ENCODE measurements at places on chromosomes 1 and 21.

GRCh38 chr21:29151931-29152330 lies 21.5 kb downstream of the MAP3K7CL start:
- no peak for DNase-seq

DNA sequence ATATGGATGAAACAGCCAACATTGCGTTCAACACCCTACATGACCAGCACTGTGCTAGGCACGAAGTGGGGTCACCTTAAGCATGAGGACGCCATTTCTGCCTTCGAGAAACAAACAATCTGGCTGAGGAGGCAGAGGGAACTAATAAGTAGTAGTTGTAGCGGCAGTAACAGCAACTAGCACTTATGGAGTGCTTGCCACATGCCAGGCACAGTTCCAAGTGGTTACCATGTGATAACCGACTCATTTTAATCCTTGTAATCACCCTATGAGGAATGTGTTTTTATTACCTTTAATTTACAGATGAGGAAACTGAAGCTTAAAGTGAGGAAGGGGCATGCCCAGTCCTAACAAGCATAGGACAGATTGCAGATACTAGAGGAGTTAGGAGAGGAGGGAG lies 33.7 kb downstream of the KCND3 start:
- DNase-seq: no peak

DNA sequence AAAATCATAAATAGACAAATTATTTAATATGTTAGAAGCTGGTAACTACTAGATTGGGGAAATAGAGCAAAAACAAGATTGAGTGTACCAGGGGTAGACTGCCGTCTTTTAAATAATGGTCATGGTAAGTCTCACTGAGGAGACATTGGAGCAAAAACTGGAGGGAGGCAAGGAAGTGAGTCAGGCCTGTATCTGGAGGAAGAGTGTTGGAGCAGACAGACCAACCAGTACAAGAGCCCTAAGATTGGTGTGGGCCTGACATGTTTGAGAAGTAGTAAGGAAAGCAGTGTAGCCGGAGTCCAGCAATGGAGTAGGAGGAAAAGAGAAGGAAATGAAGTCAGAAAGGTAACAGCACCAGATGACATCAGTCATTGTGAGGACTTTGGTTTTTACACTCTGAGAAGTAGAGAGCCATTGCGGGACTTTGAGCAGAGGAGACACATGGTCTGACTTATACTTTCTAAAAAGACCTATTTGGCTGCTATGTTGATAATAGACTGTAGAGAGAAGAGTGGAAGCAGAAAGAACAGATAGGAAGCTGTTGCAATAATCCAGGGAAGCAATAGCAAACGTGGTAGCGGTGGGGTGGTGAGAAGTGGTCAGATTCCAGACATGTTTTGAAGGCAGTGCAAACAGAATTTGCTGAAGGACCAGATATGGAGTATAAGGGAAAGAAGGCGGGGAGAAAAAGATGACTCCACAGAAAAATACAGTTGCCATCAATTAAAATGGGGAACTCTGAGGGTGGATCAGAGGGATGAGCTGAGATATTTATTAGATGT lies 44.7 kb upstream of the GJA5 start:
- no peak for DNase-seq

GRCh38 chr1:227661495-227661894 lies 73.6 kb downstream of the JMJD4 start:
- DNase-seq: no peak

GRCh38 chr1:179296356-179297104 lies 2.9 kb downstream of the SOAT1 start:
- no peak for DNase-seq

- no peak for DNase-seq
These were observed 110.8 kb downstream of the PLPP3 start for GRCh38 chr1:56468518-56468917.

GRCh38 chr1:203100516-203100869 lies 14.7 kb upstream of the MYOG start:
- DNase-seq: no peak

GRCh38 chr21:33552093-33552998 lies 9.5 kb downstream of the SON start:
- DNase-seq: no peak

- no peak for DNase-seq
These were observed 44.0 kb upstream of the PKN2 start for GRCh38 chr1:88640060-88640459.

GRCh38 chr21:26972192-26972591 lies 5.3 kb upstream of the ADAMTS5 start:
- DNase-seq: no peak

DNA sequence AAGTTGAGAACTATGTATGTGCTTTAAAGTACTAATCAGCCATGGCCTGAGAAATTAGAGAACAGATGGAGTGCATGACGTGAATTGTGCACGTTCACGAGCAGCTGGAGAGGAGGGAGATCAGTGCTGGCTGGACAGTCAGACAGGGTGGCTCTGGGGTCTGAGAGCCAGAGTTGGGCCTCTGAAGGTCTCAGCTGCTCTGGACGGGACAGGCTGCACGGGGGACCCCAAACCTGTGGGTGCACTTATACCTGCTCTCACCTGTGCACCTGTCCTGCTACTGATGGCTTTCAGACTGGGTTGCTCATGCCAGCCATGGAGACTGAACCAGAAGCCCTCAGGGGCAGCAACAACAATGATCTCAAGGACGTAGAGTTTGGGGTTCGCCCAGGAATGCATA lies 43.5 kb downstream of the UMODL1 start:
- DNase-seq: no peak

- DNase-seq: no peak
These were observed 174.9 kb downstream of the DPYD start for GRCh38 chr1:97745912-97746311.

DNA sequence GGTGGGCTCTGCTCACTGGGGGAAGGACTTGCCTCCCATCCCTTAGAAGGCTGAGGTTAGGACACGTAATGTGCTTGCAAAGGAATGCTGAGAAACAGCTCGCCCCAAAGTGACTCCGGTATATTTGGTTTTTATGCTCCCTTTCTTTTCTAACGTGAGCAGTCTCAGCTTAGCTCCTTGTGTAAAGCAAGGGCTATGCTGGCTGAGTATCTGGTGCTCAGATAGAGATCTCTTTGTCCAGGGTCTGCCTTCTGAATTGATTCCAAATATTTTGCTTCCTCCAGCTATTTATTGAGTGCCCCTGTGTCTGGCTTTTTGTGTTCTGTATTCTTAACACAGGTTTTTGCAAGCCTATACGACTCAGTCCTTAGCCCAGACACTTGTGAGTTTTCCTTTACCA lies 94.5 kb upstream of the ARTN start:
- DNase-seq: no peak

GRCh38 chr1:86872086-86872485 lies 41.8 kb downstream of the SELENOF start:
- no peak for DNase-seq

DNA sequence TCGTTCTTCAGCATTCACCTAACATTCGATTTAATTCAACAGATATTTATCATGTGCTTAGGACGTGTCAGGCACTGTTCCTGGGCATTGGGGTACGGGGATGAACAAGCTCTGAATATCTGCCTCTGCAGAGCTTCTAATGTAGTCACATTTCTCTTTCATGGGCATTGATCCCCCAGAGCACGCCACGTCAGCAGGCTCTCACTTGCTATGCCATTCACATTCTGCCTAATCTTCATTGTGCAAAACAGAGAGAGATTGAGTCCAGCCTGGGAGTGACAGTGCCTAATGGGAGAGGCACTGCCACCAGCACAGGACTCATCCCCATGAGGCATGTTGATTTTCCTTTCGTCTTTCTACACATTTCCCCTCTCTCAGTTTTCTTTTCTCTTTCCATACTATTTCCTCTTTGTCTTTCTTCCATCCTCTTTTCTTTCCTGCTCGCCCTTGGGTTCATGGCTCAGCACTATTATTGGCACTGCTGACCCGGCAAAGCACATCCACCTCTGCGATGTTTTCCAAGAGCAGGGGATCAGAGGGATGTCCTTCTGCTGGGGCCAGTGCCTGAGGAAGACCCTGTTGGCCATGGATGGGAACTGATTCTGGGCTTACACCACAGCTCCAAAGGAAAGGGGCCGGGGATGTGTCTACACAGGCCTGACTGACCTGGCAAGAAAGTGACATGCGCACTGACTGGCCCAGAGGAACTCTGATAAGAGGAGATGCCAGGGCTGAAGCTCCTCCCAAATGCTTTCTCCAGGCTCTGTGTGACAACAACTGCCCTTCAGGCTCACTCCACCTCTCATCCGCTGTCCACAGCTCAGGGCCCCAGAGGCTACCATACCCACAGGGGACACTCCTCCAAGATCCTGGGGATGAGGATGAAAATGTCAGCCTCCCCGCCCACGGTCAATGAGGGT lies 195.9 kb downstream of the TOMM20 start:
- DNase-seq: peak; percentile 36

GRCh38 chr1:42420911-42421585 lies 34.8 kb downstream of the ZMYND12 start:
- DNase-seq: no peak

DNA sequence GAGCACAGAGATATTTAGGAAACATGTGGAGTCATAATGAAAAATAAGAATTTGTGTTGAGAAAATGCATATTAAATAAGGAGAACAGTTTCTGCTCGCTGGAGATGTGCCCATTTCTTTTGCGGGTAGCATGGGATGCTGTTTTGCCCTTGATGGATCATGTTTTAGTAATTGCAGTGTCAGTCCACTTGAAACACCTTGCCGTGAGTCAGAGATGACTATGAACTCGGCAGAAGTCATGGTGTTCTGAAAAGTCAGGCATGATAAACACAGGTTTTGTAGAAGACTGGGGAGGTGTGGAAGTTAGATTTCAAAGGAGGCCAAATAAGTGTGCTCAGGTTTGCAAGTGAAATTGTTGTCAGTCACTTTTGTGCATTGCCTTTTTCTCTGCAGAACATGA lies 315.0 kb upstream of the LRRC7 start:
- DNase-seq: no peak

GRCh38 chr1:239912471-239912870 lies 179.2 kb upstream of the FMN2 start:
- no peak for DNase-seq

DNA sequence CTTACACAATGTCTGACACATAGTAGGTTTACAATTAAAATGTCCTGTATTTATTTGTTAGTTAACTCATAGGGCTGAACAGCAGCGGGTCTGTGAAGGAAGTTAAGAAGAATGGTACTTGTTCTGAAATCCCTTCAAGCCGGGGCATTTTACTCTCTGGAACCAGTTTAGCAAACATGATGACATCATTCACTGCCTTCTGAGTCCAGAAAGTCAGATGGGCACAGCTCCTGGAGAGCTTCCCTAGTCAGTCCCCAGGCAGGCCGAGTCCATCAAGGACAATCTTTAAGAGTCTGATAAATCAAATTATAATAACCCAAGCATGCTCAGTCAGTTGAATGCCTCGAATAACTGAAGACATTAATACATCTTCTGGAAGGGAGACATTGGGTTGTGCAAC lies 125.4 kb upstream of the DAB1 start:
- no peak for DNase-seq

DNA sequence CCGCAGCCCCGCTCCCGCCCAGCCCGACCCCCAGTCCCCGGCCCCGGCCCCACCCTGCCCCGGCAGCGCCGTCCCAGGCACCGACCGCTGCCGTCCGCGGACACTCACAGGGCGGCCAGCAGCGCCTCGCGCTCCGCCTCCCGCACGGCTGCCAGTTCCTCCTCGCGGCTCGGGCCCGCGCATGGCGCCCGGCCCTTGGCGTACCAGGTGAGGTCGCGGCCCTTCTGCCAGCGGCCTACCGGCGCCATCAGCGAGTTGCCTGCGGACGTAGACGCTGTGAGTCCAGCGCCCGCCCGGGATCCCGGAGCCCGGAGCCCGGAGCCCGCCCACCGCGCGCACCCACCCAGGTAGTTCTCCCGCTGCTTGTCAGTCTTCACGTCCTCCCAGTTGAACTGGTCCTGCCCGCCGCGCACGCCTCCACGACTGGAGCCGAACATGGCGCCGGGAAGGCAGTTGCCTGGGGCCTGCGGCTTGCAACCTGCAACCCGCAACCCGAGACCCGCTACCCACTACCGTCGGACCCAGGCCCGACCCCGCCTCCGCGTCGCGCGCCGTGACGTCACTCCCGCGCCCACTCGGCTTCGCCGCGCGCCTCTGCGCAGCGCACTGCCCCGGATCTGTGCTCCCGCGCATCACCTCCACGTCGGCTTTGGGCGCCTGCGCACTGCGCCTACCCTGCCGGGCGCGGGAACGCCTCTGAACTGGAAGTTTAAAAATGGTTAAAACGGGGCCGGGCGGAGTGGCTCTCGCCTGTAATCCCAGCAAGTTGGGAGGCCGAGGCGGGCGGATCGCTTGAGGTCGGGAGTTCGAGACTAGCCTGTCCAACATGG lies at the start of gene C1orf35:
C1orf35 (minus strand) TSS at position 535 of the 830 bp plus-strand sequence; CDS start at position 437, 98 bp downstream.
- DNase-seq: peak; percentile 97

- DNase-seq: no peak
These were observed 14.8 kb downstream of the TNFRSF1B start for GRCh38 chr1:12181568-12181967.

DNA sequence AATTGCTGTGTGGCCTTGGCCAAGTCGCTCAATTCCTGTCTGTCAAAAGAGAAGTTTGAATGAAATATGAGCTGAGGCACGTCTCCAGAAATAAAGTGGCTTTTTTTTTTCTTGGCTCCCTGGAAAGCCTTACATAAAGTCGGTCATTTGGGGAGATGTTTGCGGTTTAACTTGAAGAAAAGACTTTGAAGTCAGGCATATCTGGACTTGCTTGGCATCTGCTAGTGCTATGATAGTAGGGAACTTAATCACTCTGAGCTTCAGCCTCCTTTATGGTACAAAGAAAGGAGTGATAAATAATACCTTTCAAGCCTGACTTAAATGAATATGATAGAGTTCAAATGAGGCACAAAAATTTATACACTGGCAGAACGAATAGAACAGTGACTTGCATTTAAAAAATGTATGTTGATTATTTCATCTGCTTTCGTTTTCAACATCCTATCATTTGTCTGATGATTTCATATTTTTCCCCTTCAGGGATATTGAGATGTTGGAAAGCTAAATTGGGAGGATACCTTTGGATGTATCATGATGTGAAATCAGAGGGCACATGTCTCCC lies 60.2 kb downstream of the FASLG start:
- DNase-seq: no peak

- DNase-seq: no peak
These were observed 10.9 kb upstream of the VAV3 start for GRCh38 chr1:107975851-107976250.

- peak; percentile 86 for DNase-seq
These were observed 19.2 kb upstream of the PTTG1IP start for GRCh38 chr21:44892536-44893277.

DNA sequence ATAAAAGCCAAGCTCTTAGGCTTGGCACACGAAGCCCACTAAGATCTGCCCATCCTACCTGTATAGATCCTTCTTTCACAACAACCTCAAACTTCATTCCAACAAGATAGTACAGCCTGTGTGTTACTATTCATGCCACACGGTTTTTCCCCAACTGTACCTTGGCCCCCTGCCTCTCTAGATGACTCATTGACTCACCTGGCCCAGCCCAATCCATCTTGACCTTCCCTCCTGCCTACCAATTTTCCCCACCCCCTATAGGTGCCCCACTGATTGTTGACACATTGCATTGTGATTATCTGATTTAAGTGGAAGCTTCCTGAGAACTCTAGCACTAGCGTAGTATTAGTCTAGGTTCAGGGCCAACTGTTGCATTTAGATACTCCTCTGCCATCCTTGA lies 2.0 kb upstream of the CD101 start:
- no peak for DNase-seq
